Stimulated activated CD8-positive, alpha-beta memory T cell treated with anti-CD3 and anti-CD28 coated beads, Interleukin-7, amount 100 ng/mL, for 1 hour (primary cell): ENCODE measurements at places on chromosomes 2 and 18.

GRCh38 chr2:16069933-16070647 is 129.7 kb downstream of the MYCN start:
- no peak for DNase-seq

DNA sequence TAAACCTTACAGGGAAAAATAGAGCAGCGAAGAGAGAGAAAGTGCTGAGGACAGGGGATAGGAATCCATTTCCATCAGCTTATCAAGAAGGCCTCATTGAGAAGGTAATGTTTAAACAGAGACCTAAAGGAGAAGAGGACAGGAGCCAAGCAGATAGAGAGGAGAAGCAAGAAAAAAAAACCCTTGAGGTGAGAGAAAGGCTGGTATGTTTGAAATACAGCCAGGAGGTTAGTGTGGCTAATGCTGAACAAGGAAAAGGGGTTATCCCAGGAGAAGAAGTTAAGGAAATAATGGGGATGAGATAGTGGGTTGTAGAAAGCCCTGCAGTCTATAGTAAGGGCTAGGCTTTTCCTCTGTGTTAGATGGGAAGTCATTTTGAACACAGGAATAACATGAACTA is 90.8 kb downstream of the GRB14 start:
- DNase-seq, result no peak

DNA sequence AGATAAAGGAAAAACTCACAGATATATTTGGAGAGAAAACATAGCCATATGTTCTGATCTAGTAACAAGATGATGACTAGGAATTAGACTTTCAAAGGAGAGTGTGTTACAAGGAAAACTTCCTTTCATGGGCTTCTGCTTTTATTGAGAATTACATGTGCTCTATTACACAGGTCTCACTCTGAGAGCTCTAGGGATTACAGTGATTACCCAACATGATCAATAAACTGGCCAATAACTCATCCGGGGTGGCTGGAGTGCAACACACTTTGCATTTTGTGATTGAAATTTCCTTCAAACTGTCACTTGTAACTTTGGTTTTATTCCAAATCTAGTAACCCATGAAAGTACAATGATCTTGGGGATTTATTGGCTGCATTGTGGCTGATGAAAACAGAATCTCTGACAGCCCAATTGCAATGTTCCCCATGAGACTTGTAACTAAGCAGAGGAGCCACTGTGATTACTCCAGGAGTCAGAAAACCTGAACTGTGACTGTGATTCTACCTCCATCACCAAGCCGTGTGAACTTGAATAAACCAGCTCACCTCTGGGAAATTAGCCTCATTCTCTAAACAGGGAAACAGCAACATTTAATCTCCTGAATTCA is 40.2 kb upstream of the LRRC30 start:
- no peak for DNase-seq

DNA sequence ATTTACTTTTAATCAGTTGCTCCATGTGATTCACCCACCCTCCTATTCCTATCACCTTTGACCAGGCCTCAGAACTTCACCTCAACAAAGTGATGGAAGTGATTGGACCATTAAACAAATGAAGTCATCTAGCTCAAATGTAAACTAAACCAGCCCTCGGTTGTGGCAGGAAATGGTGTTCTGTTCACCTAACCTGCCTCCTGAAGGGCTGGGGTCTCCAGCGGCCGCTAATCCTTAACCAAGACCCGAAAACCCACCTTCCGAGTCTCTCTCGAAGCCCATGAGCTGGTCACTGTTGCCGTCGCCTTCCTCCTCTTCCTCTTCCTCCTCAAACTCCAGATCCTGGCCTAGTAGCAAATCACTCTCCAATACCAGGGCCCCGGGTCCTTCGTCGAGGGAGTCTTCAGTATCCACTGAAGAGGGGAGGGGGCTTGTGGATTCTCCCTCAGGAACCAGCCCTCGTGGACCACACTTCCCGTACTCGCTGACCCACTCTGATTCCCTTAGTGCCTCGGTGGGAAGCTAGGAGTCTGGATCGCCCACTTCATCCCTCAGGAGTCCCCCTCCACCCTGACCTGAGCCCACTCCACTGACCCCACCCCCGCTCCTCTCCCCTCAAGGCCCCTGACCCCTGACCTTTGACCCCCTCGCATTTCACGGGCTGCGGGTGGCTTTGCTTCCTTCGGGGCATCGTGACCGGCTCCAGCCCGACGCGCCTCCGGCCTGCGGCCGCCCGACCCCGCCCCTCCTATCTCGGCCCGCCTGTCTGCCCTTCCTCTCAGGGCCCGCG is 503 bp downstream of the ZNF513 start:
- DNase-seq, result no peak

GRCh38 chr2:125092276-125093009 is 1067.4 kb downstream of the CNTNAP5 start:
- DNase-seq, result no peak

- no peak for DNase-seq
Measured at GRCh38 chr2:201813996-201814760, 7.8 kb downstream of the CDK15 start.

GRCh38 chr18:44128365-44128764 is 552.3 kb upstream of the SETBP1 start:
- DNase-seq, result no peak

DNA sequence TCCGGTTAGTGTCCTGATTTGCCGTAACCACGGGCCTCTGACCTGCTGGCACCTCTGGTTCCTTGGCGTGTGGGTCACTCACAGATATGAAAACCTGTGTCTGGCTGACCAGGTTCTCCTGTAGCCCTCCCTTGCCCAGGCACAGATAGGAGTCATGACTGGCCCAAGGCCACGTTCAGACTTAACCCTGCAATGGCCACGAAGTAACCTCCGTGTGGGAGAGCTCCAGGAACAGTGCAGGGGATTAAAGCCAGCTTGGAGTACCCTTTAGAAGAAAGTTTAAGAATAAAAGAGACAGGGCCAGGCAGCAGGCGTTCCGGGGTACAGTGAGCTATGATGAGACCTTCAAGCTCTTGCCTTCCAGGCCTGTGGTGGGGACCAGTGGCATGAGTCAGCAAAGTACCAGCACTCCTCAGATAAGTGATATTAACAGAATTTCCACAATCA is 25.5 kb downstream of the CENPO start:
- no peak for DNase-seq

GRCh38 chr2:30664761-30665358 is 142.4 kb downstream of the CAPN13 start:
- DNase-seq, result no peak

GRCh38 chr2:69948963-69949645 is 12.3 kb downstream of the ASPRV1 start:
- no peak for DNase-seq

DNA sequence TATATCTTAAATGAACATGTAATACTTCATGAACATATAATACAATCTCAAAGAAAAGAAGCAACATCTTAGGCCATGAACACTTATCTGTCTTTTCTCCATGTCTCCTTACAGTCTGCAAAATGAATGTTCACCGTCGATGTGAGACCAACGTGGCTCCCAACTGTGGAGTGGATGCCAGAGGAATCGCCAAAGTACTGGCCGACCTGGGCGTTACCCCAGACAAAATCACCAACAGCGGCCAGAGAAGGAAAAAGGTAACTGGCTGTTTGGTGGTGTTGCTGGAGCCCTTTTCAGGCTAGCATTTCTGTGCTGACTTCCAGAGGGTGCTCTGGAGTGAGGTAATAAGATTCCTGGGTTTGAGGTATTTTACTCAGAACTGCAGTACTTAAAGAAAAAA is 295.9 kb upstream of the EPAS1 start:
- no peak for DNase-seq

- no peak for DNase-seq
Measured at GRCh38 chr2:219079417-219079816, 18.7 kb upstream of the IHH start.

GRCh38 chr2:205767617-205768016 is 85.3 kb downstream of the NRP2 start:
- DNase-seq, result no peak

DNA sequence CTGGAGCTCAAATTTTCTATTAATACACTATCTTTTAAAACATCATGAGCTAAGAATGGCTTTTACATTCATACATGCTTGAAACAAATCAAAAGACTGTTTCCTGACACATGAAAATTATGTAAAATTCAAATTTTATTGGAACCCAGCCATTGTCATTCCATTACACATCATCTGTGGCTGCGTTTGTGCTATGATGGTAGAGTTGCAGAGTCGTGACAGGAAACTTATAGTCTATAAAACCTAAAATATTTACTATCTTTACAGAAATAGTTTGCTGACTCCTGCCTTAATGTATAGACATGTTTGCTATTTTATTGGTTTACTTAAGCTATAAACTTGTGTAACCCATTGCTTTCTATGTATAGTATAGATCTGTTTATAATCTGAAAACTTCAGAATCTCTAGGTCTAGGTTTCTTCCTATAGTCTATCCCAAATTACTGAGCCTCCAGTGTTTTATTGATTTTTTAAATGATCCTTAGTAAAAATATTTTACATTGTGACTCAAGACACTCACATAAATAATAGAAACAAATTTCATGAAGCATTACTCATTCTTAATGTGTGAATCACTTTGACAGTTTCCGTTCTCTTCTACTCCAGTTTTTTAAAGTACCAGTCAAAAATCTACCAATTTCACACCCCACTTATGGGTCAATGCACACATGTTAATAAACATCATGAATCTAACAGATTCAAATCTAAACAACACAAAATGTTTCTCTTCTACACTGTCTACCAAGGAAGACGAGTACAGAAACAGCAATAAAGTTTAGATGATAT is 26.4 kb upstream of the MRPL19 start:
- no peak for DNase-seq

DNA sequence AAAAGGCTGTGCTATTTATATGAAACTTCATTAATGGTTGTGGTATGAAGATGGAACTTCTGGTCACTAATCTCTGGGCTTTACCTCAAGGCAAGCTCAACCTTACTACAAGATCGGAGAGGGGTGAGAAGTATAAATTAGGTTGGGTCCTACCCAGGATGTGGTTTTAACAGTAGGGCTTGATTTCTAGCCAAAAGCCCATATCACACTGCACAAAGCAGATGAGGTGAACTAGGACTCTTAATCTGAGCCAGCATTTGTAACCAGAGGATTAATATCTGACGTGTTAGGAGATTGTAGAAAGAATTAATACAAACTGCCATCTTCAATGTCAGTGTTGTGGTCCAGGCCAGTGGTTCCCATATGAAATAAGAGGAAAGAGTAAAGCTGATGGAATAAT is 86.4 kb upstream of the RGPD4 start:
- no peak for DNase-seq

GRCh38 chr2:135005753-135006152 is 41.5 kb downstream of the MAP3K19 start:
- no peak for DNase-seq

DNA sequence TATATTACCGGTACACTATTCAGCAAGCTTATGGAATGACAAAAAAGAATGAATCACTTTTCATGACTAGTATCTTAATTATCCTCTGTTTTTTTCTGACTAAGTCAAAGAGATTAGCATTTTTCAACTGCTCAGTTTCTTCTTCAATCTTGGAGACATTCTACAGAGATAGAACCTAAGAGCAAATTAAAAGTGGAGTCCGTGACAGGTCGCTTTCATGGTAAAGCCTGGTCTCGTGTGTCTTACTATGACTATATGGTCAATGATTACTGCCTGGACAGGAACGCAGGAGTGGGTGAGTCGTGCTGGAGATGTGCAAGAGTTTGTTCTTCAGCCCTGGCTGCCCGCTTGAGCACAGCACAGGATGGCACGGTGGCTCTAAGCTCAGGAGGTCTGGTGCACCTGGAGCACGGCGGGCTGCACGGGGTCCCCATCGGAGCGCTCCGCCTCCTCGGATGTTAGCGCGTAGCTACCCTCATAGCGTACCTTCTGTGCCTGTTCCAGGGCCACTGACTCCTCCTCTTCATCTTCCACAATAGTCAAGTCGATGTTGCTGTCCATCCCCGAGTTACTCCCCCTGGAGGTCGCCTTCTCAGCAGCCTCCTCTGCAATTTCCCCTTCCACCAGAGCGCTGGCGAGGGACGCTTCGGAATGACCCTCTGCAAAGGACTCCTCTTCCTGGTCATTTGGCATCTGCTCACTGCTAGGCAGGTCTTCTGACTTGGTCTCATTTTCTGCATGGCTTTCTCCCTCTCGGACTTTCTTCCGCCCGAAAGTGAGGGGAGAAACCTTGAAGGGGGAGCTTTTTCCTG is 11.1 kb downstream of the CAVIN2 start:
- no peak for DNase-seq

DNA sequence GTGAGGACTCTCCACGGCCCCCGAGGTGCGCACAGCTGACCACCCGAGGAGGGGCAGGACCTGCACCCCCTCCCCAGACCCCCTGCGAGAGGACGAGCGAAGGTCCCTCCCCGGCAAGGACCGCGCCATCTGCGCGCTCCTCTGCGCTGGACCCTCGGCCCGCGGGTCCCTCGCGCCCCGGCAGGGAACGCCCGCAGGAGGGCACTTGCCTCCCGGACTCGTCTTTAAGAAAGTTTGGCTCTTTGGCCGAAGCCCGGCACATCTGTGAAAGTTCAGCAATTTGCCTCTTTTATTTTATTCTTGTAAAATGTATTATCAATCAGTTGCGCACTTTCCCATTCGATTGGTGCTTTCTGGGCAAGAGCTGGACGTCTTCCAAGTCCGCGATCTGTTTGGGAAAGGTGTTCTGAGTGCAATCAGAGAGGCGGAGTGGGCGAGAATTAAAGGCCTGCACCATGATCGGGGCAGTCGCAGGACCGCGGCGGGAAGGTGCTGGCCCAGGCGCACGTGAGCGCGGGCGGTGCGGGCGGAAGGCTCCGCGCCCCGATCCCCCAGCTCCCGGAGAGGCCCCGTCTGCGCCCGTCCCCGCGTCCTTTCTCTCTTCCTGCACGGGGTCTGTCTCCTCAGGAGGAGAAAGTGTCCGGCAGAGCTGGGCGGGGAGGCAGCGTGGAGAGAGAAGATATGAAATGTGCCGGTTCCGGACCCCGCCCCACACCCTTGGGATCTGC is 1.6 kb upstream of the ALKAL2 start:
- DNase-seq, result no peak

GRCh38 chr2:120764991-120765677 is 29.5 kb downstream of the GLI2 start:
- no peak for DNase-seq

DNA sequence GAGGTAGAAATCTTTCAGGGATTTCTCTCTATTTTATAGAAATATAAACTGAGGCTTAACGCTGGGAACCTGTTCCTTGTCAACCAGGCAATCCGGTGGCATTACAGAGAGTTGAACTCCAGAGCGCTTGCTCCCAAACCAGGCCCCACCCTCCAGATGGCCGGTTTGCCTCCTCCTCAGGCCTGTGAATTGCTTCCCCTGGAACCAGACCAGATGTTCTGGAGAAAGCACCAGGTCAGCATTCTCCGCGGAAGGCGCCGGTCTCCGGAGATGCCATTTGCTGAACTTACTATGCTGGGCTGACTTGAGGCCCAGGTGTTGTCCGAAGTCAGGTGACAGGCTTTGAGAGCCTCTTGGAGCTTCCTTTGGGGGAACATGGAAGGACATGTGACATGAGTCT is 17.2 kb downstream of the TNP1 start:
- no peak for DNase-seq
